ENCODE measurements at places on chromosomes 6 and 20. TPM values are rescaled to one million over a fixed set of nuclear protein-coding genes. Genes with fewer than 3 reads are reported as not detected.

Gene PDYN
- total RNA-seq = not detected

Gene NOTCH4
- 2.4 TPM for total RNA-seq

Gene MOCS1
- total RNA-seq = 0.34 TPM

Gene TINAG
- 1.8 TPM for total RNA-seq

Gene OR2H2
- total RNA-seq = not detected

Gene LY6G6D
- not detected for total RNA-seq

Gene SUMO4
- total RNA-seq = 0.31 TPM

Gene GLP1R
- not detected for total RNA-seq

Gene ZBTB46
- total RNA-seq = 3.3 TPM

Measured in HT-29 (cell line).